ENCODE measurements at places on chromosomes 3 and 15. TPM values are rescaled to one million over a fixed set of nuclear protein-coding genes. Genes with fewer than 3 reads are reported as not detected.

The GABRB3 gene
- total RNA-seq: 2.7 TPM

The RTP4 gene
- 0.94 TPM for total RNA-seq

GRCh38 chr3:66486202-66486601 lies 14.6 kb downstream of the LRIG1 start:
- no peak for DNase-seq

The CCDC39 gene
- not detected for total RNA-seq

- no peak for DNase-seq
Observed at GRCh38 chr3:183518491-183519251, 36.8 kb downstream of the KLHL6 start.

The SAXO2 gene
- total RNA-seq: 3.3 TPM

GRCh38 chr3:124033360-124034015 lies 41.6 kb upstream of the ROPN1 start:
- DNase-seq: no peak

- DNase-seq: no peak
Observed at GRCh38 chr15:37015035-37015434, 85.3 kb downstream of the MEIS2 start.

The EFCAB12 gene
- total RNA-seq: 0.16 TPM

DNA sequence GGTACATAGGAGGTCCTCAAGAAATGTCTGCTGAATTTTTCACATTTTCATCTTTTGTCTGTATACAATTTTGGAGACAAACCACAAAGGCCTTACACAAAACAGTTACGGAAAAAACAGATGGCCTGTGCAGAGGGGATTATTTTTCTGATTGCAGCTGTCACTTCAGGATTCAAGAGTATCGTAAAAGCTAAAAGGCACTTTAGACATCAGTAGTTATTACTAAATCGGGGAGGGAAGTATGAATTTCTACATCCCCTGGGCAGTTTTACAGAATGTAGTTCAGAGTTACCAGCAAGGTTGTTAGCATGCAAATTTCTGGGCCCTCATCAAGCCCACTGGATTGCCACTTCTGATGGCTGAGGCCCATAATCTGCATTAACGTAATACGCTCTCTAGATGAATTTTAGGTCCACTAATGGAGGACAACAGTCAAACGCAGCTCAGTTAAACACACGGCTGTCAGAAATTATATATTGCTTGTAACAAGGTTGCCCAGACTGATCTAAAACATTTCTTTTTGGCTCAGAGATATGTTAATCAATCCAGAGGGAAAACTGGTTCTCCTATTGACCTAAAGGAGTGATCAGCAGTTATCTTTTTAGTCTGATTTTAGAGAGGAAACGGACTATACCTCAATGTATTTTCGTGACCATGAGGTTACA lies 1.1 kb downstream of the RIOX2 start:
- no peak for DNase-seq

- DNase-seq: no peak
Observed at GRCh38 chr3:186577521-186577920, 7.0 kb downstream of the DNAJB11 start.

DNA sequence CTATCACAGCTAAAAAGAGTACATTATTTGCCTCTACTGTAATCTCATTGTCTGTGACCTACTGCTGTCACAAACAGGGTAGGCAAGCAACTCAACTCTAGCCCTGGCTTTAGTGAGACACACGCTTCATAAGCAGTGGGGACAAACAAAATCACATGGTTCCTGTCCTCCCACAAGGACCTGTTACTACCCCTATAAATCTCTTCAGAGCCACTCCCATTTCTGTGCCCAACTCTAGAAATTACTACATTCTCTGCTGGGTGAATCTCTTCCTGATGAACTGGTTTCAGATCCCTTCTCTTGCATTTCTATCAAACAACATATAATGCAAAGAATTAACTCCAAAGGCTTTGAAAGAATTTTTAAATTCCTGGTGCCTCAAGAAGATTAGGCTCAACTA lies 117.3 kb downstream of the DMXL2 start:
- no peak for DNase-seq

- DNase-seq: no peak
Observed at GRCh38 chr3:12286927-12287726, 1.7 kb upstream of the PPARG start.

The CALML4 gene
- 1.6 TPM for total RNA-seq

GRCh38 chr3:142057331-142057725 lies 92.0 kb downstream of the TFDP2 start:
- no peak for DNase-seq

The LAMB2 gene
- 788 TPM for total RNA-seq

- DNase-seq: no peak
Observed at GRCh38 chr3:47015151-47015550, 35.7 kb downstream of the NBEAL2 start.

- no peak for DNase-seq
Observed at GRCh38 chr15:91104111-91104510, 4.1 kb downstream of the SV2B start.

- no peak for DNase-seq
Observed at GRCh38 chr15:64251121-64251520, 88.3 kb upstream of the PPIB start.

The BLOC1S6 gene
- 29.1 TPM for total RNA-seq

The ANKRD63 gene
- not detected for total RNA-seq

GRCh38 chr3:66593978-66594377 lies 93.2 kb upstream of the LRIG1 start:
- no peak for DNase-seq

DNA sequence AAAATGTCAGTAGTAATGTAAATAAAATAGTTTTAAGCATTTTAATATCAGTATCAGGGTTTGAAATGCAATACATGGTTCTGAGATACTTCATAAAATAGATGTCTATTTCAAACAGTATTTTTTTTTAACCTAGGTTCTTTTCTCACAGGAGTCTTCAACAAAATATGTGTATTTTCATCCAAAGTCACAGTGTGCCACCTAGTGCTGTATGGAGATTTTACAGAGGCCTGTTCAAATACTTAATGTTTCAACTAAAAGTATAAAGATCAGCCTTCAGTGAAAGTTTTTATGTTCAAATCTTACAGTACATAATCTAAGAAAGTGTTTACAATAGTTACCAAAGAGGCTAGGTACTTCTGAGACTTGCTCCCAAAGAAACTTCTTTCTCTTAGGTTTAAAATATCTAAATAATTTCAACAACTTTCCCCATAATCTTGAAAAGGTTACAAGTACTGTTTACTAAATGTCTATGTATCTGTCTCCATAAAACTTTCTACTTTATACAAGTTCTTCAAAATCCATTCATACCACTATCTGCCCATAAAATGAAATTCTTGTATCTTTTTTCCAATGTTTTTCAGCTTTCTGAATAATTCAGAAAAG lies 38.3 kb downstream of the SCAPER start:
- no peak for DNase-seq

GRCh38 chr15:67224889-67225288 lies 29.6 kb downstream of the AAGAB start:
- no peak for DNase-seq

GRCh38 chr3:181690769-181691168 lies 21.0 kb upstream of the SOX2 start:
- no peak for DNase-seq

The LRRFIP2 gene
- 135 TPM for total RNA-seq

- no peak for DNase-seq
Observed at GRCh38 chr3:5072100-5072816, 49.8 kb upstream of the ARL8B start.

- no peak for DNase-seq
Observed at GRCh38 chr3:158200955-158201354, 91.1 kb downstream of the RSRC1 start.

The ADCY5 gene
- total RNA-seq: 192 TPM
